Dorsolateral prefrontal cortex (tissue), 122 donors: ENCODE measurements at places on chromosomes 7 and 10. TPM values are rescaled to one million over a fixed set of nuclear protein-coding genes. Genes with fewer than 3 reads are reported as not detected.

C10orf53 gene
- not detected for total RNA-seq

FFAR4 gene
- 0.32 TPM for total RNA-seq

CYREN gene
- total RNA-seq = 33.5 TPM

PRSS37 gene
- total RNA-seq = not detected
